ENCODE measurements at places on chromosomes 2 and 18.

GRCh38 chr2:146323564-146323963 lies 1521.3 kb upstream of the ACVR2A start:
- no peak for DNase-seq

DNA sequence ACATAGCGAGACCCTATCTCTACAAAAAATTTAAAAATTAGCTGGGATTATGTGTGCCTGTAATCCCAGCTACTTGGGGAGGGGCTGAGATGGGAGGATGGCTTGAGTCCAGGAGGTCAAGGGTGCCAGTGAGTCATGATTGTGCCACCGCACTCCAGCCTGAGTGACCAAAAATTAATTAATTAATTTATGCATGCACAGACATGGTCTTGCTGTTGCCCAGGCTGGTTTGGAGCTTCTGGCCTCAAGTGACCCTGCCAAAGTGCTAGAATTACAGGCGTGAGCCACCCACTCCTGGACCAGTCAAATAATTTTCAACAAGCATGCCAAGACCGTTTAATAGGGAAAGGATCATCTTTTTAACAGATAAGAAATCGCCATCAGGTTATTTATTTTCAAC lies 57.7 kb upstream of the TFCP2L1 start:
- DNase-seq = no peak

DNA sequence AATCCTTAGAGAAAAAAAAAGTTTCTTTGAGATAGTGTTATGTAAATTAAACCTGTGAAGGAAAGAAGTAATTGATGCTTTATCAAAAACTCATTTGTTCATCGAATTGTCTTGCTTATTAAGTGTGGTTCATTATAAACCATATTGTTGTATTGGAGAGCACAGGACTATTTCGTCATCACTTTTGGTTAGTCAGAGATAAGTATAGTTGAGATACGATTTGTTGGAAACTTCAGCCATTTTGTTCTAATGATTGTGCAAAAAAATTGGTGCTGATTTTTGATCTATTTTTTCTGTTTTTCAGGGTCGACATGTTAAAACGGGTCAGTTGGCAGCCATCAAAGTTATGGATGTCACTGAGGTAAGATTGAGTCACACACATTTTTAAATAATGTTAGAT lies 92.9 kb downstream of the MAP4K4 start:
- DNase-seq = no peak

DNA sequence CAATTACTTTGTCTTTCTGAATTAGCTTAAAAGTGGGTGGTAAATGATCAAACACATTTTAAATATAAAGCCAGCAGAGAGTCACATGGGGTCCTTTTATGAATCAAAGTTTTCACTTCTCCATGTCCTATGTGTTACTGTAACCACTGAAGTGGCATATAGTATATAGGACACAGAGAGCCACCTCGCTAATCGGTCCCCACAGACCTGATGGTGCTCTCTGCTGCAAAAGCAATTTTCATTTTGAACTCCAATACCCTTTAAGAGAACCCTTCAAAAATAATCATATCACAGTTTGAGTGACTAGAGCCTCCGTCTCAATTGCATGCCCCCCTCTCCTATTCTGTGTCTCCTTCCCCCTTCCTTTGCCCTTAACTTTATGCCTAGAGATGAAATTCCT lies 272.8 kb downstream of the ERBB4 start:
- no peak for DNase-seq

DNA sequence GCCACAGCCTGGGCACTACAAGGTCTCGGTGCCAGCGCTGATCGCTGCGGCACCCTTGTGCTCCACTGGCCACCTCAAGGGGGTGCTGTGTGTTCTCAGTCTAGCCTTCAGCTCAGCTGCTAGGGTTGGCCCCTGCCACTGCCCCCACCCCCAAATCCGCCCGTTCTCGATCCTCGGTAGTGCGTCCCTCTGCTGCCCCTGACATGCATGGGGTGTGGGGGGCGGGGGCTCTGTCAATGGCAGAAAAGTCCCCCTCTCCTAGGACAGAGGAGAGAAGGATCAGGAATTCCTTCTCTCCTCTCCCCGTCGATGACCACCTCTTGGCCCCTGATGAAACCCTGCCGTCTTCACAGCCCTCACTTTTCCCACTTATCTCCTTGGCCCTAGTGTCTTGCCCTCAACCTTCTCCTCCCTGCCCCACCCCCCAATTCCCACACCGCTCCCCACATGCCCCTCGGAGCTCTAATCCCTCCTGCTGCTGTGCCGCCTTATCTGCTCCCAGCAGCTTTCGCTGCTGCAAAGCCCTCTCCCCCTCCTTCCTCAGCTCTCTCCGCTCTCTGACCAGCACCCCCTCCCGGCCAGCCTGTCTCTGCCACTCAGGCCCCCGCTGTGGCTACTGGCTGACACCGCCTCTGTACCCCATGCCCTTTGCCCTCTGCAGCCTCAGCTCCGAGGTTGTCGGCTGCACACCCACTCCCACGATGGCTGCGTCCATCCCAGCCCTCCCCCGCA lies 4.3 kb upstream of the ASIC4 start:
- no peak for DNase-seq

- DNase-seq = no peak
Observed at GRCh38 chr2:25309402-25309801, 32.3 kb downstream of the DNMT3A start.

- DNase-seq = no peak
Observed at GRCh38 chr2:231932985-231933915, 7.1 kb upstream of the NPPC start.

DNA sequence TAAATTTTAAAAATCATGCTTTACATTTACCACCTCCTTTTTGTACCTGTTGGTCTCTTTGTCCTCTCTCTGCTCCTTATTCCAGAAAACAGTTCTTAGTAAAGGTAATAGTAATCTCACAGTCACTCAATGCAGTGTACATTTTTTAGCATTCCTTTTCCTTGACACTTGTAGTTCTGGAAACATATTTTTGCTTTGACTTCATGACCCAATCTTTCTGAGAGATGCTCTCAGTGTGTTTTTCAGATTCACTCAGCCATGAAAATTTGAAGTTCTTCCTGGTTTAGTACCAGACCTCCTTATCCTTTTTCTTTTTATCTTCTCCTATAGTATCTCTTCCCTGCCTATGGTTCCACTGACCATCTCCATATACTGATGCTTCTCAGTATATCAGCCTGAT lies 747.5 kb upstream of the ZEB2 start:
- DNase-seq = no peak

DNA sequence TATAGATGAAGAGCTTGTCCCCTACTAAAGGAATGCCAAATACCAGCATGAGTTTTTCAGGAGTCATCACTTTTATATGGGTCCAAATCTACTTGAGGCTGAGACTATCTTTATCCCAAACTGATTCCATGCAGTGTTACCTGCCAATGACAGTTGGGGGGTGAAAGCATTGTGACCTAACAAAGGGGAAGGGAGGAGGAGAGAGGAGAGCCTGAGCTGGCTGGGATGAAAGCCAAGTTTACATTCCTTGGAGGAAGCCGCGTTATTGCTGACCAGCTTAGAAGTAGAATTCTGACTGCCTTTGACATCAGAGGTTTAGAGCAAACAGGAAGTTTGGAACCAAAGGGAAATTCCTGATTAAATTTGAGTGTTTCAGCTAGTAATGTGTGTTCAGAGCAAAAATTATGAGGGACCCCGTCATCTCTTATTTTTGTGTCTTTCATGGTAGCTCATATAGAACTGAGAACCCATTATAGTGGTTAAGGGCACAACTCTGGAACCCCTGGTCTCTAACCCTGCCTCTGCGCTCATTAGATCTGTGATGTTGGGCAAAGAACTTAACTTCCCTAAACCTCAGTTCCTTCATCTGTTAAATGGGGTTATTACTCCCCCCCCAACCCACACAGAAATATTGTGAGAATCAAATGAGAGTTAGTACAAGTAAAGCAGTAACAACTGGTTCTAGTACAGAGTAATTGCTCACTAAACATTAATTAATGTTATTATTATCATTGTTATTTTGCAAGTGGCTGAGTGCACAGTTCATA lies 199.3 kb upstream of the EPAS1 start:
- peak; percentile 31 for DNase-seq

- DNase-seq = no peak
Observed at GRCh38 chr2:236607471-236608187, 38.0 kb downstream of the ACKR3 start.
